GM20000 (cell line): ENCODE measurements at places on chromosomes 3 and 15.

- no peak for DNase-seq
These were observed 477.8 kb upstream of the RGMA start for GRCh38 chr15:93566762-93567161.

GRCh38 chr3:72163809-72164634, 379.1 kb upstream of the PROK2 start:
- peak; percentile 75 for DNase-seq

GRCh38 chr3:127408684-127409420, 121.0 kb upstream of the PRR20G start:
- DNase-seq, result no peak

DNA sequence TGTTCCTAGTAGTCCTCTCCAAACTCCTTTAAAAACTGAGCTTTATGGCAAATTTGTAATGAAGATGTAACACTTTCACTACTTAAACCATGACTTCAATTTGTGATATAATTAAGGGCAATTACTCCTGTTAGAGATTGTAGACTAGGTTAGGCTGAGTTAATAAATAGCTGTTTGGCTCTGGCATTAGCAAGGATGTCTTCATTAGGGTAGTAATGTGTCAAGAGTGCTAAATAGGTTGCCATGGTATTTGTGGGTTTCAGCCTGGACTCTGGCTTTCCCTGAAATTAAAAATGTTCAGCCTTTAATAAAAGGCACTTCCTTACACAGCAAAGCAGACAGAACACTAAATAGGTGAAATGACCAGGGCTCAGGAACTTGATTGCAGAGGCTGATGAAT, 71.9 kb downstream of the GHSR start:
- DNase-seq, result no peak

GRCh38 chr15:65914386-65914785, 45.1 kb downstream of the RAB11A start:
- DNase-seq, result no peak

DNA sequence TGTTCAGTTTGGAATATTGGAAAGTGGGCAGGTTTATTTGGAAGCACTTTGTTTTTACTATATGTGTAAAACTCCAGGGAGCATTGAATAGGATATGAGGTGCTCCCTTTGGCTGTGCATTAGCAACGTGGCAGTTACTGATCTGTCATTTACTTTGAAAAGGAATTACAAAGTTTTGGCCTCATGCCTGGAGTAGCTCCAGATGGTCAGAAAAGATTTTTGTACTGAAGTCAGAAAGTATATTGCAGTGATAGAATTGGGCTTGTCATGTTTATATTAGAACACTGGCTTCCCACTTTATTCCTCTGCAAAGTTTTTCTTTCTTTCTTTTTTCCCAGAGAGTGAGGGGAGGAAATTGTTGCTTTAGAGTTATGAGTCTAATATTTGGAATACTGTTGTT, 26.1 kb downstream of the FNDC3B start:
- DNase-seq, result no peak

DNA sequence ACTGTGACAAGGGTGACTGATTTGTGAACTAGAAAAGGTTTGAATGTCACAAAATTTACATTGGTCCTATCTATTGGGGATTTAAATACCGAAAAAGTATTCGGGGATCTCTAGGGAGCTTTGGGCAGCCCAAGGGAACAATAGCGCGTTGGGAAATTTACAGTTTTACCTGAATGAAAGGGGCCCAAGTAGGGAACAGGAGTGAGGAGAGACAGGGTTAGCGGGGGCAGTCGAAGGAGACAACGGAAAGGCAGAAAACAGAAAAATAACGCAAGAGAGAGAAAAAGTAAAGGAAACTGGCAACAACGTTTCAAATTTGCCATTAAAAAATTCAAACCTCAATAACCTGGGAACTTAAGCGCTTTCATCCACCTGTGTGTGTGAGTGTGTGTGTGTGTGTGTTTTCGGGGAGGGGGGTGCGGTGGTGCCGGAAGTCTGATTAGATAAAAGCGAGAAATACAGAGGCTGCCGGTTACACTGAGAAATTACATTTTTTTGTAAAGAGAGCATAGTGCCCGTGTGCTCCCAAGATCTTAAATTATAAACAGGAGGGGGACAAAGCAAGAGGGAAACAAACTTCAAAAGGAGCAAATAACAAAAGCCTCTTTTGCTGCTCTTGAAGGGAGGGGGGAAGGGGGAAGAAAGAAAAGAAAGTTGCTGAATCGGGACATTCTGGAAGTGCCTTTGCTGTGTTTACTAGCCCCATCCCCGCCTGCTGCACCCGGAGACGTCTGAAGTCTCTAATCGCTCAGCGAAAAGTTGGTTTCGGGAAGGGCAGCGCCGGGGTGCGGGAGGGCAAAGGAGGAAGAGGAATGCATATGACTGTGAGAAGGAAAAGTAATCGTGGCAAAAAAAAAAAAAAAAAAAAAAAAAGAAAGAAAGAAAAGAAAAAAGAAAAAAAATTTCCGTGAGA, 721 bp upstream of the ZIC1 start:
- no peak for DNase-seq

- DNase-seq, result peak; percentile 4
These were observed 3.2 kb upstream of the KY start for GRCh38 chr3:134654031-134654430.

DNA sequence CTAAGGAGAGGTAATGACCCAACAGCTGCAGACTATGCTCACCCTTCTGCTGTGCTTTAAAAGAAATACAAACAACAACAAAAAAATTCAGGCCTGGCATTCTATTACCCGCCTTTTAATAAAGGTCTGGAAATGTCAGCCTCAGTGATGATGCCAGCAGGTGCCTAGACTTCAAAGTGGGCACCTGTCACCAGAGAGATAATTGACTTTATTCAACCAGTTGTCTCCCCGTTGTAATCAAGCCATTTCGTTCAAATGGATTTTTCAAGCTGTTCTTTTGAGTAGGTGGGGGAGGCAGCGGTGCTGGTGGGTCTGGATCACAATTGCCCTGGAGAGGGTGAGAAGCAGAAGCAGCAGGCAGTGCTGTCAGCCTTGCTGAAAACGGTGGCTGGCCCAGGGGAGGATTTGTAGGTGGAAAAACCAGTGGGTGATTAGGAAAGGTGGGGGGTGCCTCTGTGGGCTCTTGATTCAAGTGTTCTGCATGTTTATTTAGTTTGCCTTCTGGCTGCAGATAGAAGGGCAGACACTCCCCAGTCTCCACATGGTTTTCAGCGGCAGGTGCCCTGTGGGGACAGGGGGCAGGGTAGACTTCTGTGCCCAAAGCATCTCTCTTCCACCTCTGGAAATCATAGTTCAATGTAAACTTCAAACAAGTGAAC, 300.2 kb upstream of the SLCO3A1 start:
- no peak for DNase-seq

- no peak for DNase-seq
These were observed 28.9 kb downstream of the CDAN1 start for GRCh38 chr15:42707873-42708544.

GRCh38 chr15:68653801-68654200, 75.0 kb downstream of the CORO2B start:
- no peak for DNase-seq

DNA sequence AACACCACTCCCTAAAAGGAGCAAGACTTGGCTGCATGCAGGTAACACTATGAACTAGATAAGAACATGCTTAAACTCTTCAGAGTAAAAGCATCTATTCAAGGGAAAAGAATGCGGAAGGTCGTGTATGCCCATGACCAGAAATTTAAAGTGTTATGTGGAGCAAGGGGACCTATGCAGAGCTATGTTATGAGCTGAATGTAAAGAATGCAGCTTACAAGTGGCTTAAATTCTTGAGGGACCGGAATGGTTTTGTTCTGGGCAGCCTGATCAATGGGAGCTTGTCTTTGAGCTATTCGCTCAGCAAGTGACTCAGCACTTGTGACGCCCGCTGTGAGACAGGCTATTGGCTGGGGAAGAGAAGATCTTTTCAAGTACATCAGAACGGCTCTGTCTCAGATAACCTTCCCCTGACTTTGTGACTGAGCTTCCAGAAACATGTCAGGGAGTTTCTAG, 367.5 kb upstream of the THBS1 start:
- DNase-seq, result no peak

- DNase-seq, result no peak
These were observed 143.8 kb downstream of the SV2B start for GRCh38 chr15:91243826-91244225.

DNA sequence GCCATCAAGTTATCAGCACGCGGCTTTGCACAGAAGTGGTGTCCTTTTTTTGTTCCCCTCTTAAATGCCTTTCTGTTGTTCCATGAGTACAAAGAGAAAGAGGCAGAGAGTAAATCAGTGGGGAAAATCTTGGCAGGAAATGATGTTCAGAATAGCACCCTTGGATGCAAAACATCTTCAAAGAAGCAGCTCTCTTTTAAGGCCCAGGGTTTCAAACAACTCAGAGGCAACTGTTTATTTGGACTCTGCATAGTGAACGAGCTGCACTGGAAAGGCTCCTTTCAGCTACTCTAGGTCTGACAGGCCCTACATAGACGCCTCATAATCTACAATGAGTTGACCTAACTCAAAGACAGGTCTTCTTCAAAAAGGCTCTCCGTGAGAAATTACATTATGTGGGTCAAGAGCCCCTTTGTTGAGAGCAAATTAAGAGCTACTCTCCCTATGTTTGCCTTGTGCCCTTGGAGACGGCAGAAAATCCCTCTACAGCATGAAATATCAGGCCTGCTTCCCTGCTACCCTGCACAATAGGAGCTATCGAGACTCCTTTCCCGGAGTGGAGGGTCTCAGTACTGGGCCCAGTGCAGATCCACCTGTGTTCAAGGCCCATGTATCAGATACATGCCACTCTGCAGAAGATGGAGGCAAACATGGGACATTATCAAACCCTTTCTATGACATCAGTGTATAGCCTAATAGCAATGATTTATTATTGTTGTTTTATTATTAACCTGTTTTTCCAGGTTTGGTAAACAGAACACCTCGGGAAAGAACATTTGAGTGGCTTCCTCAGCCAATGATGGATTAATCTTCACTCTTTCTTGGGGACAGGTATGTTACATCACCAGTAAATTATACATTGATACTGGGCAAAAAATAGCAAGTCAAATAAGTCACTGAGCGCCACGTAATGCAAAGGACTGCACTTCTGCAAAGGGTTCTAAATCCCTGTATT, 53.1 kb downstream of the HEG1 start:
- DNase-seq, result no peak

DNA sequence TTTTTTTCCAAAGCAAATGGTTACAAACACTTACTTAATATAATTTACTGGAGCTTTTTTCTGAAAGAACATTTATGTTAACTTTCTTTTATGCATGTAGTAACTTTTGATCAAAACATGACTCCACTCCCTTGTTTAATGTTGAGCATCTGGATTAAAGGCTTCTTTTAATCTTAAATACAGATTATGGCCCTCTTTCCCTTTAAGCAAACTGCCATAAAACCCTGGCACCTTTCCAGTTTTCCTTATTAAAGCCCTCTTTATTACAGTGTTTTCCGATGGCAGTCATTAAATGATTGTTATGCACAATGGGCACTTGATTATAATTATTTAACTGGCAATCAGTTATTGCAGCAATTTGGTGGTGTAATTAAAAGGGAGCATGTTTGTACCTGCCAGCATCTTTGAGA, 167.0 kb downstream of the VGLL4 start:
- DNase-seq, result no peak

- DNase-seq, result no peak
These were observed 92.4 kb upstream of the THBS1 start for GRCh38 chr15:39488516-39488915.

- DNase-seq, result no peak
These were observed 8.9 kb upstream of the TKT start for GRCh38 chr3:53264718-53265117.

DNA sequence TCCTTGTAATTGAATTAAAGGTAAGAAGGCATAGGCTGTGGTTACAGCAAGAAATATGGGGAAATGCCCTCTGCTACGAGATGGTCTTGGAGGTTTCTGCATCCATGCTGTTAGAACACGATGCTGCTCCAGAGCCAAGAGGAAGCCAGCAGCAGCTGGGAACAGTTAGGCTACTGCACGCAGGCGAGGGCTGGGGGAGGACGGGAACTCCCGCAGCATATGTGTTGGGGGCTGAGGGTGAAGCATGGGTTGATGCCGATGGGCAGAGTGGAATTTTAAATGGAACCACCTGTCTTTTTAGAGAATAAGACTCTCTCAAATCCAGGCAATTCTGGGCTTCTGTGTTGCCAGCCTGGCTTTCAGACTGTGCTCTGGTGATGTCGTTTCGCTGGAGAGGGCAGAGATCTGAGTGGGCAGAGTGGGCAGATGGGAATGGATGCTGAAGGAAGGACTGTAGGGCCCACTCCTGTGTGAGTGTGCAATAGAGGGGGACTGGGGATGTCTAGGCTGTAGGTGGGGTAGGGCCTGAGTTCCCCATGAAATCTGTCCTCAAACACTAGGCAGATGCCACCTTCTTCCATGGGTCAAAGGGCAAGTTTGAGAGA, 417.0 kb upstream of the TPM1 start:
- no peak for DNase-seq

GRCh38 chr3:133854264-133855001, 41.2 kb downstream of the RAB6B start:
- DNase-seq, result no peak

DNA sequence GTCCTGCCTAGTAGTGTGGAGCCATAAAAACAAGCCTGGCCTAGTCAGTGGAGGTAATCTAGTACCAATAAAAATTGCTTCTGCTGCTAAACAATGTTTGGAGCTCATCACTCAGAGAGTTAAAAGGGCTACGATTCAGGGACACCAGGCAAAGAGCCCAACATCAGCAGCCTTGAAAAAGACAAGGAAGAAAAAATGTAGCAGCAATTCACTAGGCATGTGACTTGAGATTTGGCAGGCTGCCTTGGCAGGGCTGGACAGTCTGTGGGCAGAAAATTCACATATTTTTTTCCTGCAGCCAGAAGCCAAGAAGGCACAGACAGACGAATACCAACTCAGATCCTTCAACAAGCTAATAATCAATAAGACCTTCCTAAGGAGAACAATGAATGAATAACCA, 47.2 kb downstream of the IGSF11 start:
- no peak for DNase-seq

- peak; percentile 41 for DNase-seq
These were observed 147.0 kb upstream of the SLCO3A1 start for GRCh38 chr15:91706322-91707032.

DNA sequence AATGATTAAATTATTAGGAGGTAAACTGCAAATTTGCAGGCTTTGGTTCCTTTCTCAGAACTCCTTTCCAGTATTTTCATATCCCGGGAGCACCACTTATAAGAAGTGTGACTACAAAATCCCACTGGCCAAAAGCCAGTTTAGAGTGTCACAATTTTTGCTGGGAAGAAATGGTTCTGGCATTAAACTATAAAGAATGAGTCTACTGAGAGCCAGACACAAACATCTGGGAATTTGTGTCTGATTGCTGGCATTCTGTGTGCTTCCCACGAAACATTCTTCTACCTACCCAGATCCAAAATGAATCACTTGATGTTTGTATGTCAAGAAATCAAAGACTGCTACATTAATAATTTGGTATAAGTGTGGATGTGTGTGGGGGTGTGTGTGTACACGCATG, 82.8 kb downstream of the DUT start:
- DNase-seq, result no peak

GRCh38 chr15:76935620-76936019, 4.1 kb downstream of the RCN2 start:
- DNase-seq, result peak; percentile 76

DNA sequence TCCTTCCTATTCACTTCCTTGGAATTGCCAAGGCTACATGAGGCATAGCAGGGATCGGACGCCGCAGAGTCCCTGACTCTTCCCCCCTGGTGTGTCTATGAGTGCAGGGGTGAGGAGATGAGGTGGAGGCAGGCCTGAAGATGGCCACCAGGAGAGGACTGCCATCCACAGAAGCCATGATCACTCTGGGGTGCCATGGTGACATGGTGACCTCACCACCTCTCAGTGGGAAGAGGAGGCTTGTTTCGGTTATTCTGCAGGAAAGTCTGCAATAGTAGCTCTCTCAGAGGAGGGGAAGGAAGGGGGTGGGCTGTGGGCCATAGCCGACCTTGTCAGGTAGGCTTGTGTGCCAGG, 57.0 kb upstream of the LIMD1 start:
- no peak for DNase-seq
